ENCODE measurements at places on chromosomes 1 and 21. TPM values are rescaled to one million over a fixed set of nuclear protein-coding genes. Genes with fewer than 3 reads are reported as not detected.
A peak's percentile ranks its signal among the peaks of the same experiment; 100 is the strongest.

DNA sequence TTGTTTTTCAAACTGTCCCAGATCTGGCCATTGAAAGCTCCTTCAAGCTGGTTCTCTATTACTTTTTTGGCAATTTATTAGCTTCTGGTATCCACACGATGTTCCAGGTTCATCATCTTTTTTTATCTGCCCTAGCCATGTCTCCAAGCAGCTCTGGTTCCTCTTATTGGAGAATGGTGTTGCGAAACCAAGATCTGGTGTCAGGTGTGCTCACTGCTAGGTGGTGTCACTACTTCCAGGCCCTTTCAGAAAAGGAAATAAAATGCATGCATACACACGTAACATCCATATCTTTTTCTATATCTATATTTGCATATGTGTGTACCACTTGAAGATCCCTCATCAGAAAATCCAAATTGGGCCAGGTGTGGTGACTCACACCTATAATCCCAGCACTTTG lies 53.3 kb downstream of the GATAD2B start:
- no peak for DNase-seq

The VHLL gene
- 1.1 TPM for total RNA-seq

The LENEP gene
- total RNA-seq, result not detected

The S100A5 gene
- total RNA-seq, result not detected

GRCh38 chr1:41775956-41776585 lies 142.7 kb downstream of the HIVEP3 start:
- DNase-seq, result peak; percentile 24

DNA sequence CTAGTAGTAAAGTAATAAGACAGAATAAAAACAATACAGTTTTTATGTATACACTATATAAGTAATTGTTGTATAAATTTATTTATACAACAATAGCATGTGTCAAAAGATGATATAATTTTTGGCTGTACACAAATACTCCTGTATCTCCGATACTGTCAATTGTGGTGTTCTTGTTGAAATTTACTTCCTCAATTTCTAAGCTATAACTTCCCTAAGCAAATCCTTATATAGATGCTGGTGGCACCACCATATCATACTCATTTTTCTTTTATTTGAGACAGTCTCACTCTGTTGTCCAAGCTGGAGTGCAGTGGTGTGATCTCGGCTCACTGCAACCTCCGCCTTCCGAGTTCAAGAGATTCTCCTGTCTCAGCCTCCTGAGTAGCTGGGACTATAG lies 141.0 kb upstream of the HP1BP3 start:
- DNase-seq, result no peak

The OR2L5 gene
- total RNA-seq, result not detected

The C1orf53 gene
- 3.9 TPM for total RNA-seq

DNA sequence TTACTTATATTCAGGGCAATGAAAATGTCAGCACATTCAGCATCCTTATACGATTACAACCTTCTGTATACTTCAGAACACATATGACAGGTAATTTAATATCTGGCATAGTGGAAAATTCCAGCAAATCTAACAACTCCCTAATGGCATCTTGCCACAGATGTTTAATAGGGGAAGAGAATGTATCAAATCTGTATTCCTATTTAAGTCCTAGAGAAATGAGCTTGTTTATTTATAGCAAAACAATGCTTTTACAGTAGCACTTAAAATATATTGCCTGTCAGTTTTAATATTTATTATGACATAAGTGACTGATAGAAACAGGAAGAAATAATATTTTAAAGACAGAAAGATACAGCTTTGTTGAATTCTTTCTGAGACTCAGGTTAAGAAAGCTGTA lies 1101.8 kb upstream of the B3GALT2 start:
- no peak for DNase-seq

The CFAP74 gene
- total RNA-seq, result 9.1 TPM

The EPHB2 gene
- 7.4 TPM for total RNA-seq

The GJA9 gene
- 0.28 TPM for total RNA-seq

GRCh38 chr1:58057826-58058225 lies 488.7 kb downstream of the OMA1 start:
- no peak for DNase-seq

The SLC9C2 gene
- not detected for total RNA-seq

DNA sequence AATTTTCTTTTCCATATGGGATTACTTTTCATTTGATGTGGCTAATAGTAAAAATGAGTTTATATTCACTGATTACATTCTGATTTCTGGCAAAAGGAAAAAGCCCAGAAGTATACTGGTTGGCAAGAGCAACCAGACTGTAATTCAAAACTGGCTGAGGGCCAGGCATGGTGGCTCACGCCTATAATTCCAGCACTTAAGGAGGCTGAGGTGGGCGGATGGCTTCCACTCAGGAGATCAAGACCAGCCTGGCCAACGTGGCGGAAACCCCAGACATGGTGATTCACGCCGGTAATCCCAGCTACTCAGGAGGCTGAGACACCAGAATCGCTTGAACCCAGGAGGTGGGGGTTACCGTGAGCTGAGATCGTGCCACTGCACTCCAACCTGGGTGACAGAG lies 14.5 kb downstream of the SYT11 start:
- DNase-seq, result no peak

The CIART gene
- total RNA-seq, result 10.1 TPM

GRCh38 chr21:38793926-38794713 lies 11.6 kb upstream of the ETS2 start:
- DNase-seq, result no peak

- no peak for DNase-seq
Measured at GRCh38 chr1:25343872-25344271, 5.7 kb downstream of the TMEM50A start.

The KIF14 gene
- total RNA-seq, result 1.7 TPM

The DNAI4 gene
- 8.0 TPM for total RNA-seq

The DMBX1 gene
- total RNA-seq, result not detected

The AJAP1 gene
- 6.7 TPM for total RNA-seq

- DNase-seq, result no peak
Measured at GRCh38 chr1:23035823-23036452, 16.7 kb downstream of the KDM1A start.

DNA sequence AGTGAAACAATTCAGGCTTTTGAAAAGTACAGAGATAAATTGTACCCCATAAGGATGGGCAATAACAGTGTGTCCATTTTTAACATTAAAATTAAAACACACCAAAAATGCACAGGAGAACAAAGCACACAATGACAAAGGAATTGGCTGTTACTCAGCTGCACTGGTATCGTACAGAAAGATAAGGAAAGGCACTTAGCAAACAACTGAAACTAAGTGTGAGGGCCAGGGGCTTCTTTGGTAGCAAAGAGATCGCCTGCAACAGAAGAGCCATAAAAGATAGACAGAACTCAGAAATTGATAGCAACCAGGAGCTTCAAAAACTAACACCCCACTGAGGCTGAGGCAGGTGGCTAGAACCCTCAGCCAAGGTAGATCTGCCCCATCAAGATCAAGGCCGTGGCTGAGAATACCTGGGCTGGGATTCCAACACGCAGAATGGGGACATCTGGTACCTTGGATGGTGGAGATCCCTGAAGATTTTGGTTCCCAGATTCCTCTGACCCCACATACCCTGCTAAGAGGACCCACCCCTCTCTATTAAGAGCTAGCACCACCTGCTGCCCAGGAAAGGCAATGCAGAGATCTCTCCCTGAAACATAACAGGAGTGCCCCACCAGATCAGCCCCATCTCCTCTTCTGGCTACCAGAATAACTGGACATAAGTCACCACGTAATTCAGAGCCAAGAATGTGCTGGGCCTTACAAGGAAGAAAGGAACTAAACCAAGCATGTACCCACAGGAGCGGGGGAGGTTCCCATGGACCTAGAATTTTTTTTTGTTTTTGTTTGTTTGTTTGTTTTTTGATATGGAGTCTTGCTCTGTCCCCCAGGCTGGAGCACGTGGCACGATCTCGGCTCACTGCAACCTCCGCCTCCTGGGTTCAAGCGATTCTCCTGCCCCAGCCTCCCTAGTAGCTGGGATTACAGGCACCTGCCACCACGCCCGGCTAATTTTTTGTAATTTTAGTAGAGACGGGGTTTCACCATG lies 16.2 kb downstream of the PLEKHO1 start:
- DNase-seq, result no peak

The BRDT gene
- total RNA-seq, result not detected

DNA sequence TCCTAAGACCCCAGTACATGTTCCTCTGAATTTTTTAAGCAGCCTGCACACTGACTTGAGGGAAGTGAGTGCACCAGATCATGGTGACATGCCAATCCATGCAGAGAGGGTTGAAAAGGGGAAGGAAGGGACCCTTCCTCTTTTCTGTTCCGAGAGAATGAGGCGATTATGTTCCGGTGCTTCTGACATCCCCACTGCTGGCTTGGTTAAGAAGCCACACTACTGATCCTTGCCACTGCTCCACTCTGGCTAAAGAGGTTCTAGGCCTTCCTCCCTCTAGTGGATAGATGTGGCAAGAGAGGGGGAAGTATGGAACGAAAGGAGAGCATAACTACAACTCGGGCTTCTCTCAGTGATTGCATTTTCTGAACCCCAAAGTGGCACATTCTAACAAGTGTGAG lies 1.8 kb upstream of the CYB5R1 start:
- no peak for DNase-seq

DNA sequence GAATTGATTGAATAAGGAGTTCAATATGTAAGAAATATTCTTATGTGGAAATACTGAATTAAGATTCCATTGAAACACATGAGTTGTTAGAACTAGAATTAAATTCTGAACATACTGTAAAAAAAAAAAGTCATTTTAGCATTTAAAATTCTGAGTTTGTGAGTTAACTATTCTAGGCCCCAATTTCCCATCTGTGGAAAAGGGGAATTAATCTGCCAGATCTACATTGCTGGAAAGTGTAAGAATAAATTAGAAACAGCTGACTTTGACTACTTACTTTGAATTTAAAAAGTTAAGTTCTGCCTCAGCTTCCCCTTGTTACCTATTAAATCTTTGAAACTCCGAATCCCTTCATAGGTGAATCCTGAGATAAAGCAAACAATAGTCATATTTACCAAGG lies 103.0 kb downstream of the SNX7 start:
- DNase-seq, result no peak

The FCRL5 gene
- not detected for total RNA-seq

The NR1I3 gene
- not detected for total RNA-seq
